ENCODE measurements at places on chromosomes 12 and 14.

DNA sequence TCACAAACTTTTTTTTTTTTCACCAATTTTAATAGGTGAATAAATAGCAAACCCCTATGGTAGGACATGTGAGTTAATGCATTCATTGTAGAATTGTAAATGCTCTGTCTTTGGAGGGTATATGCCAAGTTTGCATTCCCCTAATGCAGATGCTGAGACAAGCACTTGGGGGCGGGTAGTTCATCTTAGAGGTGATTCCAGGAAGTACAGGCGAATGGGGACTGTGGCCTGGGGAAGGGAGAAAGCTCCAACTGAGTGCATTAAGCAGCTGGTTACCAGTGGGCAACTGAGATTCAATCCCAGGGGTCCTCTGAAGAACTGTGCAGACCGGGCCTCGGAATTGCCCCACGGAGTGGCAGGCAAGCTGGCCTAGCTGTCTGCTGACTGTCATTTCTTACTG, 107.6 kb downstream of the ZNF664 start:
- no peak for DNase-seq

- no peak for DNase-seq
Observed at GRCh38 chr14:75222208-75222701, 45.8 kb upstream of the TMED10 start.

DNA sequence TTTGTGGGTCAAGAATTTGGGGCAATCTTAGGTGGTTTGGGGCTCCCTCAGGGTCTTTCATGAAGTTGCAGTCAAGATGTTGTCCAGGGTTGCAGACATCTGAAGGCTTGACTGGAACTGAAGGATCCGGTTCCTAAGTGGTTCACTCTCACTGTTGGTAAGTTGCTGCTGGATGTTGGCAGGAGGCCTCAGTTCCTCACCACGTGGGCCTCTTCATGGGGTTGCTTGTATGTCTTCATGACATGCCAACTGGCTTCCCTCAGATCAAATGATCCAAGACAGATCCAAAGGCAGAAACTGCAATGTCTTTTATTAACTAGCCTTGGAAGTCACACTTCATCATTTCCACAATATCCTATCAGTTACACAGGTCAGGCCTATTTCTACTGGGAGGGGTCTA, 49.2 kb downstream of the ARF6 start:
- DNase-seq: no peak

- DNase-seq: no peak
Observed at GRCh38 chr14:95635051-95635450, 51.2 kb upstream of the TCL1B start.

DNA sequence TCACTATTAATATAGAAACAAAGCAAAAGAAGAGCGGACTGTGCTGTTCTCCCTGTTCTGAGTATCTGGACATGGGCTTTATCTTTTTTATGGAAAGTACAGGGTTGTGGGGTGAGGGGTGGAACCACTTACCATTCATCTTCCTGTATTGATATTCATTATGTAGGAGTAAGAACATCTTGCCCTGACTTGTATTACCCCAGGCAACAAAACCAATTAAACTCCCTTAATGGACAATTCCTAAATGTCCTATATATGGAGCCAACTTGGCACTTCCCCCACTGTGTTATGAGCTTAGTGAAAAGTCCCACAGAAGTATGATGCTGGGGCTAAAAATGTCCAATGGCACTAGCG, 139.9 kb upstream of the KRR1 start:
- DNase-seq: no peak
